ENCODE measurements at places on chromosomes 16 and 17. TPM values are rescaled to one million over a fixed set of nuclear protein-coding genes. Genes with fewer than 3 reads are reported as not detected.

DNA sequence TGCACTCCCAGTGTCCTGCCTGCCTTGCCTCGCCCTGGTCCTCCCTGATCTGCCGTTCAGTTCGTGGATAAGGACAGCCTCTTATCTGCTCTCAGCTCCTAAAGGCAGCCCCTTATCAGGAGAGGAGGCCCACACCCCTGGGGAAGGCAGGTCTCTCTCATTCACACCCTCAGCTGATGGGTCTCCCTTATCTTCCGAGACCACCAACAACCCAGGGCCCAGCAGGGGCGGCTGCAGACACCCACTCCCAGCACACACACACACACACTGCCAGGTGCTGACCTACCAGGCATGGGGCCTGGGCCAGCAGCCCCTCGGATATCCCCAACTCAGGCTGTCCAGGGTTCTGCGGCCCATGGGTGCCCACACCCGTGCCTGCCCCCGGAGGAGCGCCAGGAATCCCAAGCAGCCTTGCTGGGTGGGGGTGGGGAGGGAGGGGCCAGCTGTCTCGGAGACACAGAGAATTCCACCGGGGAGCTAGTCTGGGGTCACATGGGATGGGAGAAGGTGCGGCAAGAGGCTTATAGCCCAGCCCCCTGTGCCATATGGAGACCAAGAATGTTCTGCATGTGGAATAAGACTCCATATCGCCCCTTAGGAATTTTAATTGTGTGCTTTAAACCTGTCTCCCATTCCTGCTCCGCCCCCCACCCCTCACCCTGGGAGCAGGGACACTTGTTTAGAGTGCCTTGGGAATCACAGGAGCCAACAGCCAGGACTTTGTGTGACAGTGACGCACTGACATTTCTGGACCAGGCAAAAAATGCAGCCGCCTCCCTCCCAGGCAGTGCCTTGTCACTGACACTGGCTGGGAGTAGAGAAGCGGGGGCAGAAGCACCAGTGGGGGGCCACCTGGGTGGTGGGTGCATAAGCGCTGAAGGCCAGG, 41.9 kb upstream of the EMP2 start:
- no peak for DNase-seq

GRCh38 chr17:67602974-67603373, 114.8 kb upstream of the NOL11 start:
- peak; percentile 30 for DNase-seq

- no peak for DNase-seq
Measured at GRCh38 chr17:66403846-66404556, 101.6 kb downstream of the PRKCA start.

- peak; percentile 72 for DNase-seq
Measured at GRCh38 chr17:75404731-75405364, 630 bp downstream of the GRB2 start.

KRT24 gene
- total RNA-seq, result not detected

C16orf54 gene
- total RNA-seq, result 19.1 TPM

DNA sequence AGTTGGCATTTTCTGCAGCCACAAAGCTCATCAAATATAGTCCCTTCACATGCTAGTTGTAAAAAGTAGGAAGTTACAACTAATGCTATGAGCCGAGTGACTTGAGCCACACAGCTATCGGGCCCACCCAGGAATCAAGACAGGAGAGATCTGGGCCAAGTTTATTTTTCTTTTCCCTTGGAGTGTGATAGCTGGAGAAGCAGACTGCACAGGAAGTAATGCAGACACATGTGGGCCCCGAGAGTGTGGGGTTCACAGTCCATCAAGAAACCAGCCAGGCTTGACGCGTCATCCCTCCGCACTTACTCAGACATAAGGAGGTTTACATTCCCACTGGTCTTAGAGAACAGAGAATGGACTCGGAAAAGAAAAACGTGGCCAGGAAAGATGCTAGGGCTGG, 403.1 kb upstream of the CDH11 start:
- no peak for DNase-seq

SLC52A1 gene
- total RNA-seq, result not detected

TBX6 gene
- total RNA-seq, result 1.1 TPM

DNA sequence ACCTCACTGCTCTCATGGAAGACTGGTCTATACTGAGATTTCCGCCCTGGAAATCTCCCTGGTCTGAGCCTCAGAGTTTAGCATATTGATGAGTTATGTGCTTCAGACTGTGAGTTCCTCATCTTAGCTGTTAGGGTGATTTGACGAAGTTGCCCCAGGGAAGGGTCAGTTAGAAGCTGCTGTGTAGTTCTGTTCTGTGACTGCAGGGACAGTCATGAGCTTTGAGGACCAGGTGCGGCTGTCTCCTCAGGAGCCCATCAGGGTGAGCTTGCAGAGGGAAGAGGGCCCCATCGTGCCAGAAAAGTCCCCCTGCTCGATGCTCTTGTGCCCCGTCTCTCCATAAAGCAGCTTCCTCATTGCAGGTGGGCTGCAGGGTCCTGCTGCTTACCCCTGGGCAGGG, 28.3 kb upstream of the IL17C start:
- no peak for DNase-seq
